ENCODE measurements at places on chromosomes 3 and 15.
A peak's percentile ranks its signal among the peaks of the same experiment; 100 is the strongest.

- no peak for DNase-seq
These were observed 1066.0 kb downstream of the AGBL1 start for GRCh38 chr15:87145696-87146095.

GRCh38 chr3:153595186-153595815, 433.3 kb downstream of the RAP2B start:
- no peak for DNase-seq

DNA sequence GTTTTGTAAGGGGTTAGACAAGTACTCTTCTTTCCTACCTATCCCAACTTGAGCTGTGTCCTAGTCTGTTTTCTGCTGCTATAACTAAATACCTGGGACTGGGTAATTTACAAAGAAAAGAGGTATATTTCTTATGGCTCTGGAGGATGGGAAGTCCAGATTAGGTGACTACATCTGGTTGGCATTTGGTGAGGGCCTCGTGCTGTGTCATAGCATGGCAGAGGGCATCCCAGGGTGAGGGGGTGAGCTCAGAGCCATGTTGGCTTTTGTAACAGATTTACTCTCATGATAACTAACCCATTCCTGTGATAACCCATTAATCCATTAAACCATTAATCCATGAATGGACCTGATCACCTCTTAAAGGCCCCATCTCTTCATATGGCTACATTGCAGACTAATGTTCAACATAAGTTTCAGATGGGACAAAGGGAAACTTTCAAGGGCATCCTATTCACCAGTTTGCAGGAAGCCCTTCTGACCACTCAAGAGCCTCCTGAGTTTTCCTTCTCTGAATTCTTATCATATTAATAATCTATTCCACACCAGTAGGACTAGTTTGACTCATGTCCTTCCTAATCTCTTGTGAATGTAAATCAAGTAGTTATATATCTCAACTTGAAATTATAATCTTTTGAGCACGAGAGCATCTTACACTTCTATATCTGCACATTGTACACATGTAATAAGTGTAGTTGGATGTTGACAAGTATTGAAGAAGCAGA, 185.7 kb upstream of the ZPLD1 start:
- DNase-seq, result no peak

DNA sequence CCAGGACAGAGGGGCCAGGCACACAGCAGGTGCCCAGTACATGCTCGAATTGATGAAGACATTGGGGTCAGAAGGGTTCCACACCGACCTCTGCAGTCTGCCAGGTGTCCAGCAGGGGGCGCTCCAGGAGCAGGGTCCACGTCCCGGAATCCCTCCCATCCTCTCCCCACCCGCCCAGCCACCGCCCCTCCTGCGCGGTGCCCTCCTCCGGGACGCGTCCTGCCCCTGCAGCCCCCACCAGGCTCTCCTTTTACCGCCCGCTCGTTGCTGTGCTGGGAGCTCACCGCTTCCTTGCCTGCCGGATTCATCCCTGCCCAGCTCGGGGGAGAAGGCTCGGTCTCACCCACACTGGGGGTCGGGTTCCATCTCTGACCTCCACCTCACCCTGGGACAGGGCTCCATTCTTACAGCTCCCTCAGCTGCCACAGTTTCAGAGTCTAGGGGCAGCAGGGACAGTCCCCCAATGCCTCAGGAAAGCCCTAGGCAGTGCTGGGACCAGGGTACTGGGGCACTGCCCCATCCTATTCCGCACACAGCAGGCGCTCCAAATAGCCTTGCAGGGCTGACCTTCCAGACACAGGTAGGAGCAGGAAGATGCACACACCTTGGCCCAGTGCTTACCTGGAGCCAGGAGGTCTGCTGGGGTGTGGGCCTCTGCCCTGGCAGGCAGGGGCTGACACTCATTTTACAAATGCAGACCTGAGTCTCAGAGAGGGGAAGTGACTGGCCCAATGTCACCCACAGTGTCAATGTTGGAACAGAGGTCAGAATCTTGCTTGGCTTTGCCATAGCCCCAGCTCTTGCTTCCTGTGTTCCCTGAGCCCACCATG, 31.0 kb downstream of the GRIP2 start:
- no peak for DNase-seq

- DNase-seq, result no peak
These were observed 55.8 kb downstream of the LSM3 start for GRCh38 chr3:14234251-14235002.

DNA sequence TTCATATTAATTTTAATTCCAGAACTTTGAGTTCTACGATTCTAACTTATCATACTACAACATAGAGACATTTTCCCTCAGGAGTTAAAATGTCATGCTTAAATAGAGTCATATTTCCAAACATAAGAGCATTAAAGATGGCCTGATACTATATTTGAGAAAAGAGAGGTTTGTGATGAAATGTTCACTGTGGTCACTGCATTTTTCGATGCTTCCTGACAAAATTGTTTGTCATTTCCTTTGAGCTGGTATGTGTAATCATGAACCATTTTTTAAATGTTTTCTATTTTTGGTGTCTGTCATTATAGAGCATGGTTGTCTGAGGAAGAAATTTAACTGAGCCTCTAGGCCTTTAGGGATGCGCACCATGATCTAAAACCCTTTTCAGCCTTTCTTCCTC, 721.4 kb upstream of the NR2F2 start:
- no peak for DNase-seq

- DNase-seq, result no peak
These were observed 756 bp upstream of the CAMK2N2 start for GRCh38 chr3:184261854-184262763.

DNA sequence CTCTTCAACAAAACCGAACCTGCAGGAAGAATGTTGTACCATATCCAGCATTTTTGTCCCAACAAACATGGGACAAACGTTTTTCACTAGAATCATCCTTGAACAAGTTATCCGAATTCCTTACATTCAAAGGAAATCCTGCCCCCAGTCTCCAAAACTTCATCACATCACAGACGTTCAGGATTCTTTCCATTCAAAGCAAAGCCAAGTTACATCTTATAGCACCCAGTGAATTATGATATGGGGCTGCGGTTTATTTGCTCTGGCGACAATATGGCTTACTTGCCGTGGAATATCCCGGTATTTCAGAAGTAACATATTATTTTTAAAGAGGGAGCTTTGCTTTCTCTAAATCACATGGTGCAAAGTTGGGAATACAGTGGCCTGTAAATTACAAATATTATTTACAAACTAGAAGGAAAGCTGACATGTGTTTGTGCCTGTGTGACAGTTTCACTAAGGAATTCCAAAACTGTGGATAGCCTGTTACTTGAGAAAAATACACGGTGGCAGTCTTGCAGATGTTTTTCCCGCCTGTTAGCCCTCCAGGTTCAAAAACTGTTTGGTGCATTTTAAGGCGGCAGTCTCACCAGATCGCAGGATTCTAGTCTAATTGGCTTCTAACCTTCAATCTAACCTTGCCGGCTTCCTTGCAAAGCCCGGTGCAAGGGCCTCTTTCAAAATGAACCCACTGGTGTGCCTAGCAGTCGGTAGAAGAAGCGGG, 736 bp upstream of the MBNL1 start:
- DNase-seq, result no peak

DNA sequence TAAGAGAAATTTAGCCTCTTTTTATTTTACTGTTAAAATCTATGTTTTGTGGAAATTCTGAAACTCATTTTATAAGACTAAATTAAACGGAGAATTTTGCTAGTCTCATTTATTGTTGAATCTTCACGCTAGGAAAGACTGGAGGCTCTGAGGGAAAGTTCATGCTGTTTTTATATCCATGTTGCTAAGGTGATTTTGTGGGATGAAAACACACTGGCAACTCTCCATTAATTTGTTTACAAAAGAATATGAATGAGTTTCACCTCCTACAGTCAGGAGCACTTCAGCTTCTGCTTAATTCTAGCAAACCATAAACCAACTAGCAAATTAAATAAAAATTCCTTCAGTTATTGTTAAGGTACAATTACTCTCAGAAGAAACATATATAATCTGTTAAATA, 195.4 kb downstream of the RAP2B start:
- DNase-seq, result no peak

GRCh38 chr3:145159640-145160039, 1001.3 kb downstream of the PLOD2 start:
- DNase-seq, result no peak

DNA sequence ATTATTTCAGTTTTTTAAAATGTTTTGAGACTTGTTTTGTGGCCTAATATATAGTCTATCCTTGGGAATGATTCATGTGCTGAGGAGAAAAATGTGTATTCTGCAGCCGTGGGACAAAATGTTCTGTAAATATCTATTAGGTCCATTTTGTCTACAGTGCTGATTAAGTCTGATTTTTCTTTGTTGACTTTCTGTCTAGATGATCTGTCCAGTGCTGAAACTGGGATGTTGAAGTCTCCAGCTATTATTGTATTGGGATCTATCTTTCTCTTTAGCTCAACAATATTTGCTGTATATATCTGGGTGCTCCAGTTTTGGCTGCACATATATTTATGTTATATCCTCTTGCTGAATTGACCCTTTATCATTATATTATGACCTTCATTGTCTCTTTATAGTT, 85.2 kb downstream of the UBE2E2 start:
- DNase-seq, result no peak

DNA sequence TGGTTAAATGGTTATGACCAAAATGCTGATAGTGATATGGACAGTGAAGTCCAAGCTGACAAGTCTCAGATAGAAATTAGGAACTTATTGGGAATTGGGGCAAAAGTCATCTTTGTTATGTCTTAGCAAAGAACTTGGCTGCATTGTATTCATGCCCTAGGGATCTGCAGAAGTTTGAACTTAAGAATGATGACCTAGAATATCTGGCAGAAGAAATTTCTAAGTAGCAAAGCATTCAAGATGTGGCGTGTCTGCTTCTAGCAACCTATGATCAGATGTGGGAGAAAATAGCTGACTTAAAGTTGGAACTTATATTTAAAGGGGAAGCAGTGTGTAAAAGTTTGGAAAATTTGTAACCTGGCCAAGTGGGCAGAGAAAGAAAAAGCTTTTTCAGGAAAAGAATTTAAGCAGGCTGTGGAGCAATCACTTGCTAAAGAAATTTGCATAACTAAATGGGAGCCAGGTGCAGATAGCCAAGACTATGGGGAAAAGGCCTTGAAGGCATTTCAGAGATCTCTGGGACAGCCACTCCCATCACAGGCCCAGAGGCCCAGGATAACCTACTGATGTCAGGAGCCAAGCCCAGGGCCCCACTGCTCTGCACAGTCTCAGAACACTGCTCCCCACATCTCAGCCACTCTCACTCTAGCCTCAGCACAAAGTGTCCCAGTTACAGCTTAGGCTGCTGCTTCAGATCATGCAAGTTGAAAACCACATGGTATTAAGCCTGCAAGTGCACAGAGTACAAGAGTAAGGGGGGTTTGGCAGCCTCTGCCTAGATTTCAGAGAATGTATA, 147.8 kb upstream of the TGFBR2 start:
- no peak for DNase-seq

- DNase-seq, result no peak
These were observed 99.5 kb downstream of the ATG7 start for GRCh38 chr3:11371747-11372146.

DNA sequence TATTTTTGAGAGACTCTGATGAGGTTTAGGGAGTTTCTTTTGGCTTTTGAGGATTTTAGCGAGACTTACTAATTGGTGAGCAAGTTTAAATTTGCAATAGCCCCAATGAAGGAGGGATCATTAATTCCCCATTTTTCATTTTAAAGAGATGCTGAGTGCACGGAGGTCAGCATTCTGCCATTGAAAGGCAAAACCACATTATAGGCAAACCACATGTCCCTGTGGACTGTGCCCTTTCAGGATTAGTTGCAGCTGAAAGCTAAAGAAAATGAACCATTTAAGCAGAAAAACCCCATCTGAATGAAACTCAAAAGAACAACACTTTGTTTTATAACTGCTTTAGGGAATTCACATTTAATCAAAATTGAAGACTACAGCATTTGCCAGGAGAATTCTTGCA, 246.5 kb downstream of the PDZRN3 start:
- no peak for DNase-seq

GRCh38 chr3:46110701-46111493, 83.6 kb upstream of the XCR1 start:
- no peak for DNase-seq

GRCh38 chr15:91302588-91303439, 202.8 kb downstream of the SV2B start:
- peak; percentile 43 for DNase-seq

- DNase-seq, result no peak
These were observed 42.1 kb downstream of the GOLGA6A start for GRCh38 chr15:74040109-74040850.

DNA sequence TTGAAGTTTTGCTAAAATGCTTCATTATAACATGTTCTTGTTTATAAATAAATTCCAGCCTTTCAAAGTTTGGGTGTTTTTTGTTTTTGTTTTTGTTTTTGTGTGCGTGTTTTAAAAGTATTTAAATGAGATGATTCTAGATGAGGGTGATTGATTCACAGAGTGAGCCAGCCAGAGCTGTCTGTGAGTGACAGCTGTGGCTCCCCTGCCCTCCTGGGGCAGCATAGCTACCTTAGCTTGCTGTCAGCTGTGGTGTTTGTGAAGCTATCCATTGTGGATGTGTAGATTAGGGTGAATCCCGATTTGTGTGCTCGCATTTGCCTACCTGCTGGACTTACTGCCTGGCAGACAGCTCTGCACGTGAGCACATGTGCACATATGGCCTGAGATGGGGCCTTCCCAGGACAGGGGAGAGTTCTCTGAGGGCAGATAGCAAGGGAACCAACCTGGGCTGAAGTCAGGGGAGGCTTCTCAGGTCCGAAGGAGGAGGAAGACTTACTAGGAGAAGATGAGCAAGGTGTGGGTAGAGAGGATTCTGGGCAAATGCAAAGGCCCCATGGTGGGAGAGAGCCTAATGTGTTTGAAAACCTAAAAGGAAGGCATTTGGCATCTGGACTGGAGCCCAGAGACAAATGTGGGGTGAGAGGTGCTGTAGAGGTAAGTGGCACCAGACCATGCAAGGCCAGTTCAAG, 124.2 kb downstream of the EEFSEC start:
- DNase-seq, result no peak

GRCh38 chr15:98422130-98422478, 226.2 kb upstream of the IGF1R start:
- DNase-seq, result no peak

- no peak for DNase-seq
These were observed 11.4 kb downstream of the FAM174B start for GRCh38 chr15:92643849-92644815.

DNA sequence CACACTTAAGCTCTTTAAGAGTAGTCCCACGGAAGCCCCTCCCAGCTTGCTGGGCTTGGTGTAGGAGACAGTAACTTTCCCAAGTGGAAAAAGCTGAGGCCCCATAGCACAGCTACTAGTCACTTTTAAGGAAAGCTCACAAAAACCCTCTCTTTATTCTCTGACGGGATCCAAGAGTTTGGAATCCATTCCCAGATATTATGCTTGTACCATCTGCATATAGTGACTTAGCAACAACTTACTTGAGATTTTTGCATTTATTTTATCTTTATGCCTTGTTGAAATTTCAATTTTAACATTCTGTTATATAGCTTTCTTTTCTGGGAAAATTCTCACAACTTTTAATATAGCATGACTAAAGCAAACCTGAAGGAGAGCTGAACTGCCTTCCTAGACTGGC, 19.5 kb downstream of the GPR15 start:
- no peak for DNase-seq

DNA sequence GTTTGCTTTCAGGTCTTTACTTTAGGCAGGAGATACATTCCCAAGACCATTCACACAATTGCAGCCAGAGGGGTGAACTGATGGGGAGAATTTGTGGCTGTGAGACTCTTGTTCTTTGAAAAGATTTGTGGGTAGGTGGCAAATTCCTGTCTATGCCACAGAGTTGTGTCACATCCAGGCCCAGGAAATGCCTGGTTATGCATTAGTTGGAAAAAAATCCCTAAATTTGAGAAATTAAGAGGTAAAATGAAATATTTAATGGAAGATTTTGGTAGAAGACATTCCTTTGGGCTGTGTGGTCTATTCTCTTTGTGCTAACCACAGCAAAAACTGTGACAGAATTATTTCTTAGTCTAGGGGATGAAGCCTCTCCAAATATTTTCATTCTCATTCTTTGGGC, 28.8 kb downstream of the SAMMSON start:
- DNase-seq, result no peak

All from cerebellar nuclear complex (tissue), 1 donor.